NCI-H1417 (cell line): ENCODE measurements at places on chromosomes 16 and 17.

DNA sequence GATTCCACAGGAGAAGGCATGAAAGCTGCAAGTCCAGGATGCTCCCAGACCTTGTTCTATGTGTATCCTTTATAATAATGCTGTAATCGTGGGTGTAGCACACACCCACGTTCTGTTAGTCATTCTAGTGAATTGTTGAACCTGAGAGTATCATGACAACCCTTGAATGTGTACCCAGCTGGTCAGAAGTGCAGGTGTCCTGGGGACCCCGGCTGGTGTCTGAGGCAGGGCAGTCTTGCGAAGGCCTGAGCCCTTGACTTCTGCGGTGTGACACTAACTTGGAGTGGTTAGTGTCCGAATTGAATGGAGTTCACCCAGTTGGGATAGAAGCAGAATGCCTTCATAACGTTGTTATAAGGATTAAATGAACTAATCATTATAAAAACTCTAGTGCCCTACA is 218.0 kb upstream of the TNRC6C start:
- no peak for DNase-seq

DNA sequence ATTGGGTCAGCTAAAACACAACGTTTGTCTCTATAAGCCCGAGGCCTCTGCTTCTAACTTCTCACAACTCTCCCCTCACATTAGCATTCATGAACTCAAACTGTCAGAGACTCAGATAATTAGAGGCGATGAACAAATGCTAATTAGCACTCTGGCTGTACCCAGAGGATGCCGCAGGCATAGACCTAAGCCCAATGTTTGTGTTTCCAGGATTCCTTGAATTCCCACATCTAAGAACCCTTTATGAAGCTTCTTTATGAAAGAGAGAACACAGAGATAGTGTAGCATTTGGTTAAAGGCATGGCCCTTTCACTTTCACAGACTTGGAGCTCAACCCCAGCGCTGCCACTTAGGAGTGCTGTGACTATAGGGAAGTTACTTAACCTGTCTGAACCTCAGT is 512.2 kb downstream of the GRIN2A start:
- no peak for DNase-seq

GRCh38 chr17:38672788-38673706 is 1.7 kb downstream of the EPOP start:
- no peak for DNase-seq

DNA sequence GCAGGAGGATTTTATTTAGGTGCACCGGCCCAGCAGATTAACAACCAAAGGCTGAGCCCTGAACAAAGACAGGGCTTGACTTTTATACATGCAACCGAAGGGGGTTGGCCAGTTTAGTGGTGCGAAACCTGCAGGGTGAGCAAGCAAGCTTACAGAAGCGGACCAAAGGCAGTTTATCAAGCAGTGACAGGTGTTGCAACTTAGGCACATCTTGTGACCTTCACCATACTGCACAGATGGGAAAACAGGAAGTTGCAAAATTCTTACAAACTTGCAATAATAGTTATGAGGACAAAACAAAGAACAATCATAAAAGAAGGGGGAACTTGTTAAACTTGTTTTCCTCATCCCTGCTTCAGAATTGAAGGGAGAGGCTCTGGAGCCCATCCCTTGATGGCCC is 1265.1 kb downstream of the CDH8 start:
- no peak for DNase-seq

DNA sequence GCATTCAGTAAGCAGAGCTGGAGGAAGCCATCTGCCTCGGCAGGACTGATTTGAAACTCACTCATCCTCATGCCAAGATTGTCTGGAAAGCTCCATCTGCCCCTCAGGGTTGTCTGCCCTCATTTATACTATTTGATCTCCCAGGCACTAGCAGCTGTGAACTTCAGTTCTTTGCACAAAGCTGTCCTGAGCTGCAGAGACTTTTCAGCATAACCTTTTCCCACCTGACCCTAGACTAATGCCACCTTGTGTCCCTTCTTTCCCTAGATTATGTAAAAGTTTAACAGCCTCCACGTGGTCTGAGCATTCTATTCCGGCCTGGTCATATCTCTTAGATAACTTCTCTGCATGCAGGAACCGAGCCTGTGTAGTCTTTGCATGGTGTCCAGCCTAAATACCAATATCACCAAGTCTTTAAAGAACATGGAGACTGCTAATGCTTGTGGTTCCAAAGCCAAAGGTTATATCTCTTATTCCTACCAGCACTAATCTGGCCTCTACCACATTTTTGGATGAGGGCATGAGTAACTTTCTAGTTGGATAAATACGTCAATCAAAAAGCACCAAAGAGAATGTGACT is 29.1 kb downstream of the STAT5A start:
- no peak for DNase-seq

GRCh38 chr17:1839516-1839915 is 9.7 kb downstream of the RPA1 start:
- no peak for DNase-seq
